ENCODE measurements at places on chromosomes 3 and 15. TPM values are rescaled to one million over a fixed set of nuclear protein-coding genes. Genes with fewer than 3 reads are reported as not detected.

DNA sequence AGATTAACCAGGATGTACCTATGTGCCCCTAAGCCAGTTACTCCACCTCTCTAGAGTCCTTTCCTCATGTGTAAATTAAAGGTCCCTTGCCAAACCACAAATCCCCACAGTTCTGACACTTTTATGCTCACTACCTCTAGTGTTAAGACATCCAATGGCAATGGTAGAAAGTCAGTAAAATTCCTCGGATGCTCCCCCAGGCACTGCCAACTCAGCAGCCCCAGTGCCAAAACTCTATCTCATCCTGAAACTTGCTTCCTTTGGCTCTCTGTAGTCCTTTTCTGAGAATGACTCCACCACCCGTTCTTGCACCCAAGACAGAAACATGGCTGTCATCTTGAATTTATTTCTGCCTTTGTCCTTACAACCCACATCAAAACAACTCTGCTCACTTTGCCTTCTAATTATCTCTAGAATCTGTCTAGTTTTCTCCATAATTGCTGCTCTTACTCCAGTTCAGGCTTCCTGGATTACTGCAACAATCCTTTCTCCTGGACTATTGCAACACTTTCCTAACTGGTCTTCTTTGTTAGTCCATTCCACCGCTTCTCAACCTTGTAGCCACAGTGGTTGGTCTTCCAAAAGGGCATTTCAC is 41.6 kb downstream of the MB21D2 start:
- H3K4me1 ChIP-seq = peaks cover 25% of the 10 kb centered on the region
- H3K27ac ChIP-seq = no peak overlapping the region
- no peaks in the 10 kb centered on the region for H3K36me3 ChIP-seq
- H3K4me3 ChIP-seq = no peak overlapping the region
- H3K27me3 ChIP-seq = no peaks in the 10 kb centered on the region

Gene XIRP1
- total RNA-seq = not detected

GRCh38 chr3:3172627-3173026 is 6.9 kb downstream of the CRBN start:
- DNase-seq = peak; percentile 6
- H3K36me3 ChIP-seq = peaks cover 36% of the 10 kb centered on the region
- H3K27me3 ChIP-seq = no peaks in the 10 kb centered on the region

DNA sequence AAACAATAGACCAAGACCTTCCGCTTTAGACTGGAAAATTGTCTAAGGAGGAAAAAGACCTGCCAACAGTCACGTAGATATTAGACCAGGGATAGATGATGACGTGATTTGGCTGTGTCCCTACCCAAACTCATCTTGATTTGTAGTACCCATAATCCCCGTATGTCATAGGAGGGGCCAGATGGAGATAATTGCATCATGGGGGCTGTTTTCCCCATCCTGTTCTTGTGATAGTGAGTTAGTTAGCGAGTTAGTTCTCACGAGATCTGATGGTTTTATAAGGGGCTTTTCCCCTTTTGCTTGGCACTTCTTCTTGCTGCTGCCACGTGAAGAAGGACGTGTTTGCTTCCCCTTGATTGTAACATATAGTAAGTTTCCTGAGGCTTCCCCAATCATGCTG is 31.7 kb upstream of the SUCLG2 start:
- H3K4me1 ChIP-seq = no peaks in the 10 kb centered on the region
- no peaks in the 10 kb centered on the region for H3K36me3 ChIP-seq
- H3K27me3 ChIP-seq = no peaks in the 10 kb centered on the region
- no peak for DNase-seq
- no peak overlapping the region for H3K4me3 ChIP-seq
- H3K27ac ChIP-seq = no peak overlapping the region

Gene MOBP
- total RNA-seq = 0.19 TPM

DNA sequence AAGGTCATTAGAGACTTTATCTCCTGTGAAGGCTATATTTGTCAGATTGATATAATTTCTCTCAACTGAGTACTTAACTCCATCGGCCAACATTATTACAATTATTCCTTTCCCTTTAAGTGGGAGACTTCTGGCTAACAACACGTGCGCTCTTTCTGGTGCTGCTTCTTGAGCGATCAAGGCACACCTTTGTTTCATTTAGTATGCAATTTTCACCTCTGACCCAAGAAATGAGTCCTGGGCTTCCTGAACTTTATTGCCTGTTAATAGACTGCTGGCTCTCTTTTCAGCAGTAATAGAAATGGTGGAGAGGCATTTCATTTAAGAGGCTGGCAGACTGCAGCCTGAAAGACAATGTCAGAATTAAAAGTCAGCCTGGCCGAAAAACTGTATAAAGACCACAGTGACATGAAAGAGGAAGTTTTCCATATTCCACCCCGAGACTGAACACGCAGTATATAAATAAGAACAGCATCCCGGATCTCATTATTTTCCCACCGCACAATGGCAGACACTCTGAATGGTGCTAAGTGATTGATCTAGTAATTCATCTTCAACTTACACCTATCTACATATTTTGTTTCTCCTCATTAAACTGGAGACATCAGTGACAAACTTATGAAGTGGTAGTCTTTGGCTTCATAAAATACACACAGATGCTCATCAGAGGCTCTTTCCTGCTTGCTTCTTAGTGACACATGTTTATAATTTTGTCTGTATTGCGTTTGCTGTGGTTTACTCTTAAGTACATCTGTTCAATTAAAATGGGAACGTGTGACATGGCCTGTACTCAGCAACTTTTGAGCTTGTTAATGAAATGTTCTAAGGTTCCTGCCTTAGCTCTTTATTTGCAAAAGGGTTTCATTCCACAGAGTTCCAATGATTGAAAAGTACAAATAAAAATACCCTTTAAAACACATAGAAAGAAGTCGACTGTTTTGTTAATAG is 299.9 kb downstream of the MECOM start:
- H3K27ac ChIP-seq = no peak overlapping the region
- DNase-seq = no peak
- H3K27me3 ChIP-seq = peaks cover 98% of the 10 kb centered on the region
- no peaks in the 10 kb centered on the region for H3K36me3 ChIP-seq

Gene DYNLT2B
- 23.3 TPM for total RNA-seq

GRCh38 chr3:45881078-45882022 is 5.0 kb upstream of the CCR9 start:
- H3K4me3 ChIP-seq = no peak overlapping the region
- H3K27me3 ChIP-seq = no peaks in the 10 kb centered on the region
- H3K4me1 ChIP-seq = no peaks in the 10 kb centered on the region
- H3K36me3 ChIP-seq = no peaks in the 10 kb centered on the region
- H3K27ac ChIP-seq = no peak overlapping the region
- DNase-seq = no peak

- H3K36me3 ChIP-seq = peaks cover 24% of the 10 kb centered on the region
- H3K27ac ChIP-seq = peak overlapping the region; percentile 70
Measured at GRCh38 chr3:51385621-51386091, 565 bp downstream of the MANF start.

DNA sequence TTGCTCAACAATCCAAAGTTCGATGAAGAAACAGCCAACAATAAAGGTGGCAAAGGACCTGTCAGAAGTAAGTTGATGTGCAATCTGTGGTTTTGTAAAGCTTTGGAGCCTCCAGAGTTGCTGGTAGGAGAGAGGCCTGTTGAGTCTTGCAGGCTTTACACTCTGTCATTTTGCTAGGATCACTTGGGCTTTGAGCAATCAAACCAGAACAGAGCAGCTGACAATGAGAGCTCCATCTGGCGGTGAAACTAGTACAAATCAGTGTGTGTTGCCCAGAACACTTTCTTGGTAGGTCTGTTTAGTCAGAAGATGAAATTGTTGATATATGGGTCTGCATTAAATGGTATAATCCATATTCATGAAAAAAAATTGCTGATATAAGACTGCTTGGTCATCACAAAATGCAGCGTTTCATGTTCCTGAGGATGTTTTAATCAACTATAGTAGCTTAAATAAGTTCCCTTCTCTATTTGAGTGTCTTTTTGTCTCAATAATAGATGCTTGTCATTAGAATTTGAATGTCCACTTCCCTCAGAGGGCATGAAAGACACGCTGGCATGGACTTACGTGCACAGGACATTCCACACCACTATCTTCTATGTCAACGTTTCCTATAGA is 25.7 kb downstream of the TMOD2 start:
- H3K4me1 ChIP-seq = no peaks in the 10 kb centered on the region
- H3K27ac ChIP-seq = no peak overlapping the region
- peak; percentile 82 for DNase-seq
- H3K4me3 ChIP-seq = no peak overlapping the region
- no peaks in the 10 kb centered on the region for H3K36me3 ChIP-seq

DNA sequence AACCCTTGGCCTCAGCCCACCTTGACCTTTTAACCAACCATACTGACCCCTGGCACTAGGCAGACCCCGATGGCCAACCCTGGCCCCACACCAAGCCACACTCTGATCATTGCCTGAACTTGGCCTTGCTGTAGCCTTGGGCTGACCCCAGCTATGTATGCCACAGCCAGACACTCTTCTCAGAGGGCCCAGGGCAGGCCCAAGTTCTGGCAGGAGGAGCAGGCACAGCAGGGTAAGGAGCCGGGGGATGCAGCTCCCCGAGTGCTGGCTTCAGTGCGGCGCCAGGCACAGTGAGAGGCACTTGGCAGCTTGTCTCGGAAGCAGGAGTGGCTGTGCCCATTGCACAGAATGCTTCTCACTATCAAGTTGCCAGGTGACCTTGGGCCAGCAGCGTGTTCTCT is 22.3 kb downstream of the PRR20G start:
- no peaks in the 10 kb centered on the region for H3K36me3 ChIP-seq
- H3K4me1 ChIP-seq = no peaks in the 10 kb centered on the region
- peaks cover 10% of the 10 kb centered on the region for H3K27me3 ChIP-seq
- no peak for DNase-seq
- no peak overlapping the region for H3K27ac ChIP-seq

GRCh38 chr3:194905696-194906095 is 220.0 kb downstream of the FAM43A start:
- no peaks in the 10 kb centered on the region for H3K27me3 ChIP-seq
- H3K4me1 ChIP-seq = no peaks in the 10 kb centered on the region
- DNase-seq = no peak

GRCh38 chr3:127754411-127755304 is 67.7 kb downstream of the MGLL start:
- no peak for DNase-seq
- H3K4me1 ChIP-seq = no peaks in the 10 kb centered on the region
- H3K36me3 ChIP-seq = no peaks in the 10 kb centered on the region
- no peaks in the 10 kb centered on the region for H3K27me3 ChIP-seq

Gene CRTAP
- 114 TPM for total RNA-seq

DNA sequence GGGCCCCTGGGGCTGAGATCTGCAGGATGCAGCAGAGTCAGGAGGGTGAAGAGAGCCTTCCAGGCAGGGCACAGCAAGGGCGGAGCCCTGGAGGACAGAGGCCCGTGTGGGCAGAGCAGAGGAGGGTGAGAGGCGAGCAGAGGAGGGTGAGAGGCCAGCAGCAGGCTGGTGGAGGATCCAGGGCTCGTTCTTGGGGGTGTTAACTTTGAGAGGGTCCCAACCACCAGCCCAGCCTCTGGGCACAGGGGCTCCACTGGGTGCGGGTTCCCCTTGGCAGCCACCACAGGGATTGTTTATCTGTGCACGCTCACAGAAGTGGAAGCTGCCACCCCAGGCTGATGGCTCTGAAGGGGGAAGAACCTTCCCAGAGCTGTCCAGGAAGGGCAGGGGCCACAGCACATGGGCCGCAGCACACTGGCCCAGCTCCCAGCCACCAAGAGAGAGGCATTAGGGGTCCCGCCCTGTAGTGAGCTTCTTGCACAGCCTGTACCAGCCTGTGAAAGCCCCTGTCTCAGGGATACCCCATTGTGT is 9.3 kb upstream of the PLXND1 start:
- DNase-seq = no peak
- no peak overlapping the region for H3K4me3 ChIP-seq
- no peaks in the 10 kb centered on the region for H3K27me3 ChIP-seq
- no peak overlapping the region for H3K27ac ChIP-seq
- no peaks in the 10 kb centered on the region for H3K36me3 ChIP-seq

DNA sequence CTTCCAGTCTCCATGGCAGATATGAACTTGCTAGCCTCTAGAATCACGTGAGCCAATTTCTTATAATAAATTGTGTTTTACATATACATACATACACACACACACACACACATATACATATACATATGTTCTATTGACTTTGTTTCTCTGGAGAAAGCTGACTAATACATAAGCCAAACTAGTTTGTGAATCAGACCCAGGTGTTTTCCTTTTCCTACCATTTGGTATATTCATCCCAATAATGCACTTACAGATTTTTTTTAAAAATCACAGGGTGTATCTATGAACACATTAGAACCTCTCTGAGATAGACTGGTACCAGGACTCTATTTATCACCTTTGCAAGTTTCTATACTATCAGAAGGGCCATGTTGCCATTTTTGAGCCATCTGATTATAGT is 122.9 kb upstream of the KCNH8 start:
- no peak for DNase-seq
- H3K27ac ChIP-seq = no peak overlapping the region
- no peak overlapping the region for H3K4me3 ChIP-seq
- no peaks in the 10 kb centered on the region for H3K4me1 ChIP-seq
- no peaks in the 10 kb centered on the region for H3K36me3 ChIP-seq

DNA sequence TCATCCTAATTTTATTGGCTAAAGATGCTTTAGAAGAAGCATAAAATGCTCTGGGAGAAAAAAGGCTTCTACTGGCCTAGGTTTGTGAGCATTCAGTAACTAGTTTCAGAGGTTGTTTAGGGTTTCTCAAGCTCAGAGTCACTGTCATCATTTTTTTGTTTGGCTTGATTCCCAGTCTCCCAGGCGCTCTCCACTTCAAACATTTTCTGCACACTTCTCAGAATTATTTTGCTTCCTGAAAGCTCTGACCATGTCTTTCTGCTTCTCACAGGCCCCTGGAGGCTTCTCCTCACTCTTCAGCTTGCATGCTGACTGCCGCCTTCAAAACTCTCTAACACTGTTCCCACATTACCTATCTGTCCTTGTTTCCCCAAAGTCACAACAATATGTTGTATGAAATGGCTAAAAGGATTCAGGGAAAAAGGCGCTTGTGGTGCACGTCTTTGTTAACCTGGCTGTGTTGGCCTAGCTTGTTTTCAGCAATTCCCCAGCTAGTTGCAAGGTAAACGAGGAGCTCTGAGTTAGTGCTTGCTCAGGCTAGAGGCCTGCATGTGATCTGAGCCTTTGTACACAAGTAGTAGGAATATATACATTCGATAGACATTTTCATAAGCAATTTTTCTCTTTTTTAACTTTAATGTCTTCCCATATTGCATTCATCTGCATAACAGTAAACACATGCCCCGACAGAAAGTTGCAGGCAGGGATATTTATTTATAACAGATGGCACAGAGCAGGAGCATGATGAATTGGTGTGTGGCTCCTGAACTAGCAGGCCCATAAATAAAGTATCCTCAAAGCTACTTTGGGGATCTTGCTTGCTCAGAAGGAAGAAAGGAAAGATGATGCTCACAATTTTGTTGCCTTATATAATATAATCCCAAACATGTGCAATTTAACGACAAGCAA is 129.2 kb upstream of the DPH6 start:
- H3K27me3 ChIP-seq = no peaks in the 10 kb centered on the region
- peaks cover 30% of the 10 kb centered on the region for H3K4me1 ChIP-seq

GRCh38 chr15:68990231-68990991 is 24.1 kb upstream of the NOX5 start:
- no peak for DNase-seq
- H3K4me3 ChIP-seq = no peak overlapping the region
- no peak overlapping the region for H3K27ac ChIP-seq
- no peaks in the 10 kb centered on the region for H3K27me3 ChIP-seq
- no peaks in the 10 kb centered on the region for H3K4me1 ChIP-seq
- no peaks in the 10 kb centered on the region for H3K36me3 ChIP-seq
